ENCODE measurements at places on chromosomes 2 and 18.

- no peak for DNase-seq
These were observed 198.1 kb downstream of the IKZF2 start for GRCh38 chr2:212953170-212953920.

GRCh38 chr18:65786474-65786873 is 35.7 kb downstream of the CDH7 start:
- DNase-seq: no peak

DNA sequence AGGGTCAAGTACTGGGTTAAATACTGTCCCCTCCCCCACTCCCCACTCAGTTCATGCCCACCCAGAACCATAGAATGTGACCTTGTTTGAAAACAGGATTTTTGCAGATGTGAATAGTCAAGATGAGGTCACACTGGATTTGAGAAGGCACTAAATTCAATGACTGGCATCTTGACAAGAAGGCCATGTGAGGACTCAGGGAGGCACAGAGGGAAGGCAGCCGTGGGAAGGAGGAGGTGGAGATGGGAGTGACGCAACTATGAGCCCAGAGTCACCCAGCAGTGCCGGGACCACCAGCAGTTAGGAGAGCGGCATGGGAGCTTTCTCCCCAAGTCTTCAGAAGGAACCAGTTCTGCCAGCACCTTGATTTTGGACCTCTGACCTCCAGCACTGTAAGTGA is 257.3 kb downstream of the BCL2 start:
- DNase-seq: no peak

GRCh38 chr2:198471291-198471690 is 666.9 kb downstream of the PLCL1 start:
- DNase-seq: no peak

DNA sequence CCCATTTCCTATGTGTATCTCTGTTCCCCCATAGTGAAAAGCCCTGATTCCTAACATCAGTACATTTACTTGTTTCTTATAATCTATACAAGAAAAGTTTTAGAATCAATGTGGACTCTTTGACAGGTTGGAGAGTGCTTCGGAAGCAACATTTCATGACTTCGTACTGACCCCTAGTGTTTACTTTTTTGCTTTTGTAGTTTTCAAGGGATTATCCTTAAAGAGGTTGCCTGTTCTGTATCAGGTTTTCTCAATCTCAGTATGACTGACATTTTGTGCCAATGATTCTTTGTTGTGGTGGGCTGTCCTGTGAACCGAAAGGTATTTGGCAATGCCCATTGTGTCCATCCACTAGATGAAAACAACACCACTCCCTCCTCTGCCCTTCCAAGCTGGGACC is 43.3 kb upstream of the SERPINB2 start:
- peak; percentile 63 for DNase-seq

DNA sequence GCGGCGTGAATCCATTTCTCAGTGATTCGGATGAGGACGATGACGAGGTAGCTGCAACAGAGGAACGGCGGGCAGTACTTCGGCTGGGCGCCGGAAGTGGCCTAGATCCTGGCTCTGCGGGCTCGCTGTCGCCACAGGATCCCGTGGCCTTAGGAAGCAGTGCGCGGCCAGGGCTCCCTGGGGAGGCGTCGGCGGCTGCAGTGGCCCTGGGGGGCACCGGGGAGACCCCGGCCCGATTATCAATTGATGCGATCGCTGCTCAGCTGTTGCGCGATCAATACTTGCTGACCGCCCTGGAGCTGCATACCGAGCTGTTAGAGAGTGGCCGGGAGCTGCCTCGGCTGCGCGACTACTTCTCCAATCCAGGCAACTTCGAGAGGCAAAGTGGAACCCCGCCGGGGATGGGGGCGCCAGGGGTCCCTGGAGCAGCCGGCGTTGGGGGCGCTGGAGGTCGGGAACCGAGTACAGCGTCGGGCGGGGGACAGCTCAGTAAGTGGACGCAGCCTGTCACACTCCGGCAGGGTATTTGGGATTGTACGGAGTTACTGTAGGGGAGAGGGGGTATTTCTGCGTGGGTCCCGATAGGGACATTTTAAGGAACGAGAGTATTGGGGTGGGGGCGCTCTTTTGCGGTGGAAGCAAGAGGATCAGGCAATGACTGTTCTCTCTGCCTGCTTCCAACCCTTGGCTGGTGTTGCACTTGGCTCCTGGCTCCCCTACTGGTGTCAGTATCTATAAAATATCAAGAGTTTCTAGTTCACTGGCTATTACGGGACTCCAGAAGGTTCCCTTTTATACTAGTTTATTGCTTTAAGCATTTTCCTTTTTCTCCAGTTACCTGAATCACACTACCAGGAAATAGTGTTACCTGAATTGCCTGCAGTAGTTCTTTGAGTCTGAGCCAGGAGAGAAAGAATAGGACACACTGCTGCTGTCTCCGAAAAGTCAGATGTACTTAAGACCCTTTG is 772 bp downstream of the RELCH start:
- DNase-seq: peak; percentile 20

GRCh38 chr2:200306931-200307723 is 634 bp downstream of the SPATS2L start:
- no peak for DNase-seq
